Fibroblast of skin of left quadriceps (primary cell): ENCODE measurements at places on chromosomes 7 and 10.

DNA sequence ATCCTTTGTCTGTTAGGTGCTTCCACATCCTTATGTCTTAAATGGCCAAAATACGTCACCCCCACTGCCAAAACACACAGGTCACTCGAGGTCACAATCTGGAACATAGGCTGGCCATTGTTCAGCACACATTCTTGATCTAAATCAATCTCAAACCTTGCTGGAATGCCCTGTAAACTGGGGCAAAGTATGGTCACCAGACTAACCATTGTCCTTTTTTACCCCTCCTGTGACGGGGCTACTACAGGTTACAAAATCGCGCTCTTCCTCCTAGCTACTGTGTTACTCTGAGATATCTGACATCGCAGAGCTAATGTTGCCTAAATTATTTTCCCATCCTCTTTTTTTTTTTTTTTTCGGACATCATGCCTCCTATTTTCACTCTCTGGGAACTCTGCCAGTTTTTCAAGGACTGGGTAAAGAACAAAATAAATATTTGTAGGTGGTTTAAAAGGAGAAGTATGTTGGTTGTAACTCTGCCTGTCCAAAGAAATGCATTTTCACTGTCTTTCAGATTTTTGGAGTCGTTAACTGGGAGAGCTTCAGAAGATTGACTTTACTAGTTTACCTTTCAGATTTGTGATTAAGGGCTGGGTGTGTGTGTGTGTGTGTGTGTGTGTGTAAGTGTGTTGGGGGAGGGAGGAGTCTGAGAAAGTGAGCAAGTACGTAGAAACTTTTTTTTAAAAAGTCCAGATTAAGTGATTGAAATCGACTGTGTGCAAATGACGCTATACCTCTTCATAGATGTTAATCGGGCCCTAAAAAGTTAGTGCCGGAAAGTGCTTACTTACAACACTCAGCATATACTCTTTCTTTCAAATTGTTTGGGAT lies 942 bp upstream of the KIAA1217 start:
- DNase-seq: no peak

DNA sequence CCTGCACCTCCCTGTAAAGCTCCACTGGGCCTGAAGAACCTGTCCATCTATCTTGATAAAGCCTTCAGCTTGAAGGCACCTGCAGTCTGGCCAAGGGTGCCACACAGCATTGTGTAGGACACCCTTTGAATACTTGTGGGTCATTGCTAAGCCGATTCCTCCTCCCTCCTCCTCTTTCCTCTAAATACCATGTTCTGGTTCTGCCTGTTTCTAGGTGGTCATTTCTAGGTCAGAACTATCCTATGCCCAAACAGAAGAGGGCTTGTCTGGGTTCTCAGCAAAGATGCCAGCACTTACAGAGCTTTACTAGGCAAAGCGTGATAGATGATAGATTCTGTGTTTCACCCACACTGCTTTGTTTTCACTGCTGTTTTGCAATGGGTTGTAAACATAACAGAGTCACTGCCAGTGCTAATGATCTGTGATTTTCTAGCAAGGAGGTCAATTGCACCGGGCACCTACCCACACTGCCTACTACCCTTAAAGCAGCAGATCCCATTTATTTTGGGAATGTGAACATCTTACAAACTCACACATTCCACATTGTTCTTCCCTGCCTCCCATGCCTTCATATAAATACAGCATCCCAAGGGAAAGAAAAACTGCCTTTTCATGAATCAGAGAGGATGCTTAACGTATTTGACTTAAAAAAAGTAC lies 279.1 kb upstream of the PITRM1 start:
- no peak for DNase-seq

DNA sequence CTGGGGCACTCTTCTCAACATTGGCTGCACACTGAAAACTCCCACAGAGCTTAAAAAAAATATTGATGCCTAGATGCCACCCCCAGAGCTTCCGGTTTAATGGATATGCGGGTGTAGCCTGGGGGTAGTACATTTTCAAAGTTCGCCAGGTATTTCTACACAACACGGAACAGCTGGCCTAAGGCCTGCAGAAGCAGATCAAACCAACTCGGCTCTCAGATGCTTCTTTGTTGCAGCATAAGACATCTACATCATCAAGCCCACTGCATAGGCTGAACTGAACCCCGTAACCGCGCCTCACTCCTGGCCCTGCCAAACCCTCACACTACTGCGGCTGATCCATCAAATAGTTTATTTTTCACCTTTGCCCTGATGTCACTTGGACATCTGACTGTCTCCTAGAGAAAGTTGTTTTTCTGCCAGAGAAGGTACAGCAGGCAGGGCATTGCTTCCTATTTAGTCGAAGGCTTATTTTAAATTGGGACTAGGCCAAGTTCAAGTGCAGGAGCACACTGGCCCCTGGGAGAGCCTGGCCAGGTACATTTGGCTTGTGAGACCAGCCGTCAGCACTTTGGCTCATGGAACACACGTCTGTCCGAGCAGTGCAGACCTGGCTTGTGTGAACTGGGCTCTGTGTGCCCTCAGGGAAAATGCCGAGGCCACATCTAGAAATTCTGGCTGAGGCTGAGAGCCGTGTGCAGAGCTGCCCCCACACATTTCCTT lies 113.3 kb downstream of the TACC2 start:
- DNase-seq: no peak

DNA sequence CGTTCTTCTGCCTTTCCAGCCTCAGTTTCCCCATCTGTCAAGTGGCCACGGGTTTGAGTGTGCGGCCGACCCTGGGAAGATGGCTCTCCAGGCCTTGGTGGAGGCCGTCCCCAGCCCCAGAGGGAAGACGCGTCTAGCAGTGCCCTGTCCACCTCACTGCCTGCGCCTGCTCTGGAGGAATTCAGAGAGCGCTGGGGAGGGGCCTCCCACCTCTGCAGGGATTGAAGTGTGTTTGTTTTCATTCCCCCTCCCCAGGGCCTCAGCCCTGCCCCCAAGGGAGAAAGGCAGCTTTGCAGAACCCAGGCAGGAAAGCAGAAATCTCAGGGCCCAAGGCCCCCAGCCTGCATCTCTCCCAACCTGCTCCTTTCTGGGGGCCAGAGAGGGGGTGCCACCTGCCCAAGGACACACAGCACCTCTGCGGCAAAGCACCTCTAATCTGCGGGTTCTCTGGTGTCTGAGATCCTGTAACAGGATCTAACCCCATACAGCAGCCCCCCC lies 91.0 kb downstream of the MICALL2 start:
- DNase-seq: no peak

GRCh38 chr7:82173400-82174021 lies 270.1 kb downstream of the CACNA2D1 start:
- no peak for DNase-seq

GRCh38 chr7:20032741-20033140 lies 184.4 kb downstream of the MACC1 start:
- no peak for DNase-seq

DNA sequence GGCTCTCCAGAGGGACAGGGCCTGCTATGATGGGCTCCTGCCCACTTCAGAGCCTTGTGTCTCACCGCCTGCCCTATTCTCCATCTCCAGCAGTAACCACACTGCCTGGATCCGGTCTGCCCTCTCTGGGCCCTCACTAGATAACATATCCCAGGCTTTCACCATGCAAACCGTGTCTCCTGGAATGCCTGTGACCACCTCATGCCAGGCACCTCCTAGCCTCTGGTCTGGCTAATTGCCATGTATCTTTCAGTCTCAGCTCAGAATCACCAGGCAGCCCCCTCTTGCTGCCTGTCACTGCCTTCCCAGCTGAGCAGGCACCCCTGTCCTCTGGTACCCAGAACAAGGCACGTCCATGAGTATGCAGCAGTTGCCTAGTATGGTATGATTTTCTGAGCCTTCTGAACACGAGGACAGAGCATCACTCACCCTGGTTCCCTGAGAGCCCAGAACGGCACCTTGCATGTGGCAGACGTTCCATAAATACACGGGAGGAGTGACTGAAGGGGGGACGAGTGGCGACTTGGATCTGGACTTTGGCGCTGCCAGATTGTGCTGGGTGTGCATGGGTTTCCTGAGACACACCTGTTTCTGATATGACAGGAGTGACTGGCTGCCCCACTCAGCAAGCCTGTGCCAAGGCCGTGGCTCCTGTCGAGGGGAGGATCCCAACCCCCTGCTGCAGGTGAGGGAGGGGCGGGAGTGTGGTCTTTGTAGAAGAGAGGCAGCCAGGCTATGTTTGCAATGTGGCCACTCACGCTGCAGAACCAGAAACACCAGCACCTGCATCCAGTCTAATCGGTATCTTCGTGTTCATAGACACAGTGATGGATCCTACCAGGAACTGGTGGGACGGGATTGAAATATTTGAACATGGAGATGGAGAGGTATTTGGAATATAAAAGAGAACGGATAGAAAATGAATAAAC lies 95.2 kb downstream of the VOPP1 start:
- no peak for DNase-seq

DNA sequence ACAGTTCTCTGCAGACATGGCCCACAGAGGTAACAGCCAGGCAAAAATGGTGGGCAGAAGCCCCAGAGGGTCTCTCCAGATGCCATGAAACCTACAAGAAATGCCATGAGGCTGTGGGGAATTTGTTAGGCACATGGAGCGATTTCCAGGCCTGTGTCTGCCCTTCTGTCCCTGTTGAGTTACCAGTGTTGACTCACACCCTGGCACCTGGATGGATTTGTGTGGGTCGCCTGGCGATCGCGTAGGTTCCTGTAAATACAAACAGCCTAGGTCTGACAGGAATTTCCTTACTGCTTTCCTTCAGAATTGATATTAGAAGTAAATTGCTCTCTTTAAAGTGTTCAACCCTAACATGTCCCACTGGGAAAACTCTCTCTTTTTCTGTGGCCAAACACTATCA lies 164.9 kb upstream of the EEPD1 start:
- no peak for DNase-seq

- DNase-seq: no peak
Measured at GRCh38 chr10:71077796-71078453, 134.4 kb upstream of the UNC5B start.

DNA sequence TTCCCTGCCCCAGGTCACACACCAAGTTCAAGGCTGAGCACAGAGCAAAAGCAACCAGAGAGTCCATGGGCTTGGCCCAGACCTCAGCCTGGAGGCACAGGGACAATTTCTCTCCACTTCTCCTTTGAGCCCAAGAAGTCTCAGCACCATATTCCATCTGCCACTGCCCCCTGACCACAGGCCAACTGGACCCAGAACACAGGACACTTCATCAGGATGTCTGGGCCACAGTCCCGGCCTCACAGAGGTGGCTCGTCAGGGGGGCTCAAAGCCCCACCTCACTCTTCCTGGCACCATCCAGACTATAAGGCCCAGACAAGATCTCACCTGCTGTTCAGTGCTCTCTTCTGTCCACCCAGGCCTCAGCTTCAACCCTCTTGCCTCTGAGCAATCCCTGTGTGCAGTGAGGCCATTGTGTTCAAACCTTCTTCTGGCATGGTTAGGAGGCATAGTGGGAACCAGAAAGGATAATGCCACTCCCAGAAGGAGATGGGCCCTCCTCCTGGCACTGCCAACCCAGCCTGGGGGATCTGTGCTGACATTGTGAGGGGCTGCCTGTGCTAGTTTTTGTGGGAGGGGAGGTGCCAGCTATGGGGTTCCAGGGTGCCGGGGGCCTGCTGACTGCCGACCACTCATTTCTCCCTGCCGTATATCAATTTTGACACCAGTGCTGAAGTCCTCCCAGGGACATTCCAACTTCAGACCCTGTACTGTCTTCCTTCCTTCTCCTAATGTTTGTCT lies 49.7 kb upstream of the ANTXRL start:
- DNase-seq: no peak

GRCh38 chr10:5461203-5461588 lies 38.2 kb downstream of the CALML5 start:
- DNase-seq: no peak

- DNase-seq: no peak
Measured at GRCh38 chr7:134351424-134351823, 34.7 kb upstream of the SLC35B4 start.

- no peak for DNase-seq
Measured at GRCh38 chr10:72239409-72239808, 23.3 kb upstream of the ASCC1 start.

DNA sequence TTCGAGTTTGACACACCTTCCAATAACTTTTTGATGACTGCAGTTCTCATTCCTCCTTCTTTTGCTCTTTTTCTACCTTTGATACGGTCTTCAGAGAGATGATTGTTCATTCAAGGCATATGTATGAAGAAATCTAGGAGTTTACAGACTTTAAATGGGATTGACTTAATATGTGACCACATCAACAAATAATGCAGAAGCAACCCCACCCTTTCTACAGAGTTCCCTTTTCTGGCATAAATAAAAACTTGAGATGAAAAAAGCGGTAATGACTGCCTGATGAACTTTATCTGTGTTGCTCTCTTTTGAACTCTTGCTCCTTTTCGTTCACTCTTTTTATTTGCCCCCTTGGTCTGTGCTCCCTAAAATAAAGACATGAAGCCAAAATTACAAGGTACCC lies 161.7 kb downstream of the C7orf25 start:
- no peak for DNase-seq

- DNase-seq: no peak
Measured at GRCh38 chr10:46031648-46032532, 1.5 kb upstream of the NCOA4 start.

GRCh38 chr7:17456541-17456940 lies 158.1 kb downstream of the AHR start:
- DNase-seq: no peak

GRCh38 chr7:95963446-95963990 lies 191.2 kb downstream of the DYNC1I1 start:
- DNase-seq: no peak

- no peak for DNase-seq
Measured at GRCh38 chr10:37146443-37146842, 21.0 kb downstream of the ANKRD30A start.

DNA sequence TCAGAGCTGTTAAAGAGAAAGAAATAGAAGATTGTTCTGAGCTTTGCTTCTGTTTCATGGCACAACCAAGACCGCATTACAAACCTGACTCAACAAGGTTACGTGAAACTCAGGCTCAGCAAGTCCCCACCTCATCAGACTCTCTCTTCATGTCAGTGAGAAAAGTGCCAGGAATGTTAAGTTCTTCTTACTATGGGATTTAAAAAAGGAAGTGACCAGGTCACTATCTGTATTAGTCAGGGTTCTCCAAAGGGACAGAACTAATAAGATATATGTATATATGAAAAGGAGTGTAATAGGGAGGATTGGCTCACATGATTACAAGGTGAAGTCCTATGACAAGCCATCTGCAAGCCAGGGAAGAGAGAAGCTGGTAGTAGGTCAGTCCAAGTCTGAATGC lies 25.4 kb upstream of the PAPSS2 start:
- no peak for DNase-seq

- DNase-seq: no peak
Measured at GRCh38 chr7:20296444-20296843, 34.3 kb upstream of the ITGB8 start.

DNA sequence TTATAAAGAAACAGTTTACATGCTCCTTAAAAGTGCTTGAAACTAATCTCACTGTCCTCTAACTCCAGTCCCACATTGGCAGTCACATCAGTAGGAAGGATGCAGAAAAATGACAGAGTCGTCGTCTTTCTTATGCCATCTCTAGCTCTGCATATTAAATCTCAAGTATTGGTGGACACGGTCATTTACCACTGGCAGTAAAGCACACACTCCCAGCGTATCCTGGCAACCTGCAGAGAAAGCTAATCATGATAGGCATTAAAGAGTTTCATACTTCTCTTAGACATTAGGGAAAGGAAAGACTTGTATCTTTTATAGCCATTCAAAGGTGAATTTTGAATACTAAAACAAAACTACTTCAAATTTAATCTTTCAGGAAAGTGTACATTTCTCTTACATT lies 202.0 kb upstream of the COBL start:
- no peak for DNase-seq

- DNase-seq: no peak
Measured at GRCh38 chr7:34162677-34163076, 257.3 kb downstream of the BMPER start.

- DNase-seq: no peak
Measured at GRCh38 chr7:69708857-69709256, 110.6 kb downstream of the AUTS2 start.

- no peak for DNase-seq
Measured at GRCh38 chr10:78335371-78335690, 301.7 kb downstream of the RPS24 start.
